Activated T-helper 17 cell treated with anti-CD3 and anti-CD28 coated beads, Interleukin-2, amount 50 U/mL, for 72 hours (primary cell): ENCODE measurements at places on chromosomes 5 and 9.

DNA sequence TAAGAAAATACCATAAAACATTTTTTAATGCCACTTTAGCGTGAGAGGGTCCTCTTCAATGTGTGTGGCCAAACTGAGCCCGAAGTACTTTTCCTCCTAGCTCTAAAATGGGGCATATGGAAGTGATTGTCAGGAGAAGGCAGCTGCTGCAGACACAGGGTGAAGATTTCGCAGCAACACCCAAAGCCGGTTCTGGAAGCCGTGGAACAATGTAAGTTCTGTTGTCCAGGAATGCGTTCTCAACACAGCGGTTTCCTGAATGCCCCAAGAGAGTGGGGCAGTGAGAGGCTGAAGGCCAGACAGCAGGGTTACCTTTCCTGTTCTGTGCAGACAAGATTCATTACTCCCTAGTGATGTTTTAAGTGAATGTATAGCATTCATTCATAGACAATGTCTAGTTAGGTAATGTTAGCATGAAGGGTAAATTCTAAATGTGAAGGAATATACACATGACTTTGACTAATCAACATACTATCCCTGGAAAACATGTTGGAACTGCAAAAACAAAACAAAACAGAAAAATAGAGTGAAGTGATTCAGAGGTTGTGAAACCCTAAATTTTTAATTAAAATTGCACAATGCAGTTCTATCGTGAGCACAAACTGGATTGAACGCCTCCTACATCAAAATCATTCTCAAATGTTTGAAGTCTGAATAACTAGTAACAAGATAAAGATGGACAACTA is 197.0 kb upstream of the SEMA6A start:
- no peak for ATAC-seq

DNA sequence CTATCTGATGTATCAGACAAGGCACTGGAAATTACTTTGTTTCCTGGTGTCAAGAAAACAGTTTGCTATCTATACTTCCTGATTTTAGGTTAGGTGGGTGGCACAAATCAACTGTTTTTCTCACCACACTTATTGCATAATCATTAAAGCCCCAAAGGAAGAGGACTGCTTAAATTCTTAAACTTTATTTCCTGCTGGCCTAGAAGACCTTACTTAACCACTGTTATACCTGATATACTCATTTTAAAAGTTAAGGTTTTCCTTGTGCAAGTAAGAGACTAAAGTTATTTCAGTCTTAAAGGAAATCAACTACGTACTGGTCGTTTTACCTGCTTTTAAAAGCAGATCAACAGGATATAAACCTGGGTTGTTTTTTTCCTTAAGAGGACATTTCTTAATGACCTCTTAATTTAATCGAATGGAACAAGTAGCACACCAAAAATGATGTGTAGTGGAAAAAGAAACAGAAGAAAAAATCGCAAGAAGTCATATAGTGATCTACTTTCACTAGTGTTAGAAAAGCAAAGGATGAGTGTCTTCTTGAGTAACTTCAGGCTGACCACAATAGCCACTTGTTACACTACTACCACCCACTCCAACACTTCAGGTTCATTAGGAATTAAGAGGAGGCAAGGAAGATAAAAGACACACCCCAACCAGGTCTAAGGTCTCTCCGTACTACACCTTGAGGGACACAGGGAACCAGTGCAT is 974 bp downstream of the CLINT1 start:
- peak; percentile 75 for ATAC-seq

DNA sequence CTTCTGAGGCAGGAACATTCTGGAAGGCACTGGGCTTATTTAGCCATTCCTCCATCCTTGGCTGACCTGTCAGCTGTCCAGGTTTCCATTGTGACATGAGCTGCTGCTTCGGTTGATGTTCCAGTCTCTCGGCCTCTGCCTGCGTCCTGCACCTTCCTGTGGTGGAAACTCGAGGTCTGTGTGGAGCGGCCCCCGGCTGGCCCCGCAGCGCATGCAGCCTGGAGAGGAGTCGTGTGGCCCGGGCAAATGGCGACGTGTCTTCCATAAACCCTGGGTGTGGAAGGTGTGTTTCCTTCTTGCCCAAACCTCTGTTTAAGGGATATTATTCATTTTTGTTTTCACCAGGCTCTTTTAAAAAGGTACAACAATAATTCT is 36.5 kb upstream of the SLC9A3 start:
- no peak for ATAC-seq

DNA sequence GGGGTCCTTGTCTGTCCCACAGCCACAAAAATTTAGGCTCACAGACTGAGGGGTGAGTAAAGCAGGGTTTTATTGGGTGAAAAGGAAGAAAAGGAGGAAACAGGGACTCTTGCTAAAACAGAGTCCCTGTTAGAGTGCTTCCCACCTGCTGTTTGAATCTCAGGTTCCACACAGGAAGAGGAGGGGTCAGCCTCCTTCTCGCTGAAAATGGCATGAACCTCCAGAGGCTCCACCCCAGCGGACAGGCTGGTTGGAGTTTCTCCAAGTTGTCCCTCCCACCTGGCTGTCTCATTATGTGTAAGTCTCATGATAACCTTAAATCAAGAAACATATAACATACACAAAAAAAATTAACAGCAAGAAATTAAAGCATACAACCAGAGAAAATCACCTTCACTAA is 28.3 kb upstream of the UHRF2 start:
- ATAC-seq, result no peak

- peak; percentile 30 for ATAC-seq
Observed at GRCh38 chr9:131410044-131410491, 16.2 kb downstream of the PRRC2B start.

DNA sequence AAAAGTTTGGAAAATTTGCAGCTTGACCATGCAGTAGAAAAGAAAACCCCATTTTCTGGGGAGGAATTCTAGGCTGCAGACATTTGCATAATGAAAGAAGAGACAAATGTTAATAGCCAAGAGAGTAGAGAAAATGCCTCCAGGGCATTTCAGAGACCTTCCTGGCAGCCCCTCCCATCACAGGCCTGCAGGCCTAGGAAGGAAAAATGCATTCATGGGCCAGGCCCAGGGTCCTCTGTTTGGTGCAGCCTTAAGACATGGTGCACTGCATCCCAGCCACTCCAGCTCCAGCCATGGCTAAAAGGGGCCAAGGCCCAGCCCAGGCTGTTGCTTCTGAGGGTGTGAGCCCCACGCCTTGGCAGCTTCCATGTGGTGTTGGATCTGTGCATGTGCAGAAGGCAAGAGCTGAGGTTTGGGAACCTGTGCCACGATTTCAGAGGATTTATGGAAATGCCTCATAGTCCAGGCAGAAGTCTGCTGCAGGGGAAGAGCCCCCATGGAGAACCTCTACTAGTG is 75.0 kb upstream of the OR13F1 start:
- ATAC-seq, result no peak

GRCh38 chr9:107212613-107213012 is 70.5 kb upstream of the RAD23B start:
- no peak for ATAC-seq

- no peak for ATAC-seq
Observed at GRCh38 chr9:106111039-106111730, 416.8 kb downstream of the TMEM38B start.

DNA sequence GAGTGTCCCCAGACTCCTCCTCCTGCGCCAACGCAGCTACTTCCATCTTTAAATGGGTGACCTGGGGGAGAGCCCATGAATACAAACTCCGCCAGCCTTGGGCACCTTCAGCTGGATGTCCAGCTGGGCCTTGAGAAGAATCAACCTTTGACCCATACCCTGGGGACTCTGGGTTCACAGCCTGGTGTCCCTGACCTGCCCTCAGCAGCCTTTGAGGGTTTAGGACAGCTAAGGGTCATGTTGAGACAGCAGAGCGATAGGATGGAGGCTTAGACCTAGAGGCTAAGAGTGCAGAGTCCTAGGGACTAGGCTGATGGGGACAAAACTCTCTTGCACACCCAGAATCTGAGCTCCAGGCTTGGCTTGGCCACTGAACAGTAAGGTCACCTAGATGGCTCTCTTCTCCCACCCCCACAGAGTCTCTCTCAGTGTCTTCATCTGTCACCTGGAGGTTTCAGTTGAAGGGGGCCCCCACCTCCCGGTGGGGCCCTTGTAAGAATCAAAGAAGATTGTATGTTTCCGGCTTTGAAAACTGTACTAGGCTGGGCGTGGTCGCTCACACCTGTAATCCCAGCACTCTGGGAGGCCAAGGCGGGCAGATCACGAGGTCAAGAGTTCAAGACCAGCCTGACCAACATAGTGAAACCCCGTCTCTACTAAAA is 6.7 kb upstream of the AQP3 start:
- ATAC-seq, result no peak

- peak; percentile 35 for ATAC-seq
Observed at GRCh38 chr9:68904454-68904853, 109.5 kb downstream of the PRKACG start.

DNA sequence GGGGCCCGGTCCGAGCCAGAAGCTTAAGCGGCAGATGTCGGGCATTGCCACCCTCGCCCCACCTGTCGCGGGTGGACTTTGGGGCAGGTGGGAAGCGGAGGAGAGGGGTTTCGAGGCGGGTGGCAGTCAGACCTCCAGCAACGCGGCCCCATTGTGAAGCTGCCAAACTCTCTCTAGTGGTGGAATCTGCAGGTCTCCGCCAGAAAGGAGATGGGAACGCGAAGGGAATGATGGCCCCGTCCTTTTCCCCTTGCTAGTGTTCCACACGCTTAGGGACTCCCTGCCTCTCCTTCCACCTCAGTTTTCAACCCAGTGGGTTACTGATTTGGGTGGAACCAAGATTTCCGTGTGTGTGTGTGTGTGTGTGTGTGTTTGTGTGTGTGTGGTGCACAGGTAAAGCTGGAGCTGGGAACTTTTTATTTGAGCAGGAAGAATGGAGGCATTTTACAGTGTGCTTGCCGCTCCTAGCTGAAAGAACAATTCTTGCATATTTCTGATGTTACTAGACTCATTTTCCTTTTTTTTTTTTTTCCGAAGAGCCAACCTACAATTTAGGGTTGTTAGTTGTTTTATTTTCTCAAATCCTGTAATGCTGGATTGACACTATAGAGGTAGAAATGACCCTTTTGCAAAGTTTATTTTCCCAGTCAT is 1.3 kb downstream of the MACIR start:
- ATAC-seq, result no peak

- no peak for ATAC-seq
Observed at GRCh38 chr9:90772386-90772785, 29.2 kb upstream of the SYK start.

DNA sequence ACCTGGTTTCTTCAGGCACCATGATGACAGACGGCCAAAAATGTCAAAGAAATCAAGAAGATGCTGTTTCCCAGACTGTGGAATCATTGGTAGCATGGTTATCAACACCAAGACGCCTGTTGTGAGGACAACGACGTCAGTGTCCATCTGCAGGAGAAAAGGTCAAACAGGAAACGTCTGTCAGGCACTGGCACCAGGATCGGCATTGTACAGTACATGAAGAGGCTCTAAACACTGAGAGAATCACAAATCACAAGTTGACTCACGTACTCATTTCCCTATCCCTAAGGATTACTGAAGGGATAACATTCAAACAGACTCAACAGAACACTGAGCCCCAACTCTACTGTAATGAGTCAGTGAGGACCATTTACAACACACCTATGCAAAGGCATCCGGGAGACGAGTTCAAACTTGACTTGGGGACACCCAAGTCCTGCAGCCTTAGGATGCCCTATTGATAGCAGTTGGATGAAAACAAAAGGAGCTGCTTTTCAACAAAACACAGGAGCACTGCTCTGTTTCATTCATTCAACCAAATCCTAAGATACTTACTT is 21.0 kb downstream of the TSC1 start:
- no peak for ATAC-seq

DNA sequence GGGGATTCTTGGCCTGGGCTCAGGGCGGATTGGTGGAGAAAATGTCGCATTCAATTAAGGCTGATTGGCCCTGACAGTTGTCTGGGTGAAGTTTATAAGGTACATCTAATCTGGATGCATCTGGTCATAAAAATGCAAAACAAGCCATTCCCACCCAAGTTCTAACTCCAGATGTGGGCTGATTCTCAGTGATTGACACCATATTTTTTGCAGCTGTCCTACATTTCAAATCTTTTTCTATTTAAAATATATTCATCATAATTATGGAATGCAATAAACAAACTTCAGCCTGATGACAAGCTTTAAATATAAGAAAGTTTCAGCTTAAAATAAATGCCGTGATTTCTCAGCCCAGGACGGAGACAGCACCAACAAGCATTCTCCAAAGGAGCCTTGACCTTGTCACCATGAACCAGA is 146.4 kb upstream of the SMIM23 start:
- no peak for ATAC-seq

GRCh38 chr5:1095302-1095989 is 16.4 kb downstream of the SLC12A7 start:
- ATAC-seq, result no peak

- no peak for ATAC-seq
Observed at GRCh38 chr9:88536951-88537760, 2.2 kb downstream of the NXNL2 start.

DNA sequence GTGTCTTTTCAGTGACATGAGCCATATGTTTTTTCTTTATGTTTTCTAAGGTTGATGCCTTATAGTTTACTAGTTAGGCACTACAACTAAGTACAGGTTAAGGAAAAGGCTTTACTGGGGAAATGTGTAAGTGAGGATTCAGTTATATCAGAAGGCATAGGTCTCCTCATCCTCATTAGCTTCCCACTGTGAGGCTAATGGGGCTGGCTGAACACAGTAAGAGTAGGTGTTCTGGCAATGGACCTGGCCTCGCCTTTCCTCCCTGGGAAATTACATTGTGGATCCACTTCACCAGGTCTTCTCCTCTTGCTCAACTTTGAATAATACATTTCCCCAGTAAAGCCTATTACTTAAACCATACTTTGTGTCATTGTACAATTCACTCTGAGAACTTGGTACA is 225.5 kb downstream of the PTPRD start:
- no peak for ATAC-seq

- ATAC-seq, result no peak
Observed at GRCh38 chr5:80474929-80475328, 13.0 kb upstream of the FAM151B start.

GRCh38 chr9:86946201-86947145 is 833 bp downstream of the GAS1 start:
- ATAC-seq, result peak; percentile 65

DNA sequence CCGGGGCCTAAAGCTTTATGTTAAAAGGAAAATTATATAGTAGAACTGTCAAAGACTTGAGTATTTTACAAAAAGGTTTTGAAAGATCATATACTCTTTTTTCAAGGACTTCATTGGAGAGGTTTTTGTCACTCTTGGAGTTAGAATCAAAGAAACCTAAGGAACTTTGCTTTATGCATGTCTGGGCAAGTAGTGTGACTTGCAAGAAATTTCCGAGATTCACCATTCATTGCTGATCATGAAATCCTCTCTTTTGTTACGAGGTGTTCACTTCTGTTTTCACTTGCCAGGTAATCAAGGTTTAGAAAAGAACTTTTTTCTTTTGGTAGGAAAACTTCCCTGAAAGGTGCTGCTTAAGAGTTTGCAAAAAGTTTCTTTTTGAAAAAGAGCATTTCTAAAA is 64.8 kb downstream of the NUP214 start:
- no peak for ATAC-seq
